ENCODE measurements at places on chromosomes 12 and 14.

GRCh38 chr12:71242511-71242910 is 84.7 kb upstream of the TSPAN8 start:
- H3K27ac ChIP-seq = no peak overlapping the region
- no peak overlapping the region for H3K4me3 ChIP-seq
- H3K4me1 ChIP-seq = no peaks in the 10 kb centered on the region
- H3K27me3 ChIP-seq = no peaks in the 10 kb centered on the region

DNA sequence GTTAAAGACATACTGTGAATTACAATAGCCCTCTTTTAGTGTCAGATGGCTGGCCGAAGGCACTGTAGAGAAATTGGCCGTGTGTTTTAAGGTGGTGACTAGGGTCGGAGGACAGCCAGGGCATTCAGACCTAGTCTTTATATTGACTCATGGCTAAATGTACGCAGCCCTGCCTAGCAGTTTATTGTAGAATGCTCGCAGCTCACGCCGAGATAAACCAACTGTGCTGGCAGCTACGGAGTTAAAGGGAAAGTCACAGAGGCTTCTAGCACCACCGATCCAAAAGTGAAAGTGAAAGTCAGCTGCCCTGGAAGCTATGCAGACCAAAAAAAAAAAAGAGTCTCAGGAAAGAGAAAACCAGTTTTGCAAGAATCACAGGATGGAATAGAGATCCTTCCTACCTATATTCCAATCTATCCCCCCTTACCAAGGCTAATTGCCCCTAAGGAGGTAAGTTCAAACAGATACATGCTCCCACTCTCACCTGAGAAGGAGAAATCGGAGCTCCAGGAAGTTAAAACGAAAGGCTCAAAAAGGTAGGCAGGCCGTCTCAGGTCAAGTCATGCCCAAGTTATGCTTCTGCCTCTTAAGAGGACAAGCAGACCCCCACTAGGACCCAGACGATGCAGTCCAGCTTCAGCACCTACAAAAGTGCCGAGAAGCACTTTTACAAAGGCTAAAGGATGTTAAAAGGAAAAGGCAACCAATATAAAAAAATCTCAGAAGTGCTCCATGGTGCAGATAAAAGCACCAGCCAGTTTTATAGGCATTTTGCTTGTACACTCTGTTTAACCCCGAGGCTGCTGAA is 24.8 kb downstream of the KLRK1 start:
- peak; percentile 56 for DNase-seq
- H3K4me1 ChIP-seq = peaks cover 49% of the 10 kb centered on the region

- H3K36me3 ChIP-seq = peaks cover 50% of the 10 kb centered on the region
- no peaks in the 10 kb centered on the region for H3K27me3 ChIP-seq
- H3K4me3 ChIP-seq = no peak overlapping the region
- no peak for DNase-seq
- H3K27ac ChIP-seq = no peak overlapping the region
Observed at GRCh38 chr12:50732591-50732990, 31.3 kb upstream of the ATF1 start.

- peaks cover 2% of the 10 kb centered on the region for H3K36me3 ChIP-seq
- DNase-seq = no peak
- no peaks in the 10 kb centered on the region for H3K4me1 ChIP-seq
Observed at GRCh38 chr12:20194171-20194570, 174.2 kb upstream of the PDE3A start.

DNA sequence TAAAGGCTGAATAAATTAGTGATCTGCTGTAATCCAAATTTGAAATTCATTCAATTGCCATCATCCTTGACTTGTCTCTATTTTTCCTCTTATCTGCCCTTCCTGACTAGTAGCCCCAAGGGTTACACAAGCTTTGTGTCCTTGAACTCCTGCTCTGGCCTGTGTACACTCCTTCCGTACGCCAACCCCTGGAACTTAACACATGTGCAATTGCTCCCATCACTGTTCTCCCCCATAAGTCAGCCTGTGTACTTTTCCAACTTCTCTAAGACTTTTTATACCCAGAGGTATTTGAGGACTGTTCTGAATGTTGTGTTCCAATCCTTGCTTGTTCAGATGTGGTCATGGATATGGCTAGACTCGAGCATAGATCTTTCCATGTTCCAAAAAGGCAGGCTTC is 171.1 kb upstream of the G2E3 start:
- peaks cover 10% of the 10 kb centered on the region for H3K27me3 ChIP-seq
- H3K4me1 ChIP-seq = no peaks in the 10 kb centered on the region
- no peak overlapping the region for H3K27ac ChIP-seq
- no peaks in the 10 kb centered on the region for H3K36me3 ChIP-seq

GRCh38 chr12:10227648-10228047 is 15.0 kb downstream of the GABARAPL1 start:
- no peaks in the 10 kb centered on the region for H3K27me3 ChIP-seq
- no peak overlapping the region for H3K27ac ChIP-seq
- peaks cover 18% of the 10 kb centered on the region for H3K36me3 ChIP-seq

DNA sequence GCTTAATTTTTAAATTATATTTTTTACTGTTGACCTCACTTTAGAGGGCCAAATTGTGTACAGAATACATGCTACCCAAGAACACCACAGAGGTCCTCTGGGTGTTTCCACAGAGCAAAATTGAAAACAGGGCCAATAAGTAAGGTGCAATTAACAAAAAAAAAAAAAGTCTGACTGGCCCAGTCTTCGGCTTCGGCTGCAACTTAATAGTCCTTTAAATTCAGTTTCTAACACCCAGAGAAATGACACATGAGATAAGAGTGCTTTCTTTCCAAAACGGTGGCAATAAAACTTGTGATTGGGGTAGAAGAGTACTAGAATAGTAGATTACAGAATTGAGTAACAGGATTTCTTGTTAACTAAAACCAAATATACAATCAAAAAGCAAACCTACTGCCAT is 81.3 kb downstream of the MED13L start:
- no peaks in the 10 kb centered on the region for H3K27me3 ChIP-seq
- H3K4me3 ChIP-seq = no peak overlapping the region
- no peak for DNase-seq
- no peak overlapping the region for H3K27ac ChIP-seq

DNA sequence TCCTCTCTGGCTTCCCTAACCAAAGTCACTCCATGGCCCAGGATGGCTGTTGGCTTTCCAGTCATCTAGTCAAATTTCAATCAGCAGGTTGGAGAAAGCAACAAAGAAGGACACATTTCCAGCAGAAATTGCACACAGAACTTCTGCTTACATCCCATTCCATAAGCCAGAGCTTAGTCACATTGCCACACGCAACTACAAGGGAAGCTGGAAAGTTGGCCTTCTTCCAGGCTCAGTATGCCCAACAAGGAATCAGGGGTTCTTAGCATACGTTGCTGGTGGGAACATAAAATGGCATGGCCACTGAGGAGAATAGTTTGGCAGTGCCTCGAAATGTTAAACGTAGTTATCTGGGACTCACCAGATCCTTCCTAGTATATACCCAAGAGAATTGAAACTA is 9.3 kb upstream of the APPL2 start:
- H3K4me3 ChIP-seq = no peak overlapping the region
- peaks cover 2% of the 10 kb centered on the region for H3K36me3 ChIP-seq
- no peaks in the 10 kb centered on the region for H3K4me1 ChIP-seq
- H3K27ac ChIP-seq = no peak overlapping the region
- no peak for DNase-seq

GRCh38 chr14:24038686-24039085 is 13.1 kb upstream of the CARMIL3 start:
- peaks cover 6% of the 10 kb centered on the region for H3K36me3 ChIP-seq
- no peak overlapping the region for H3K27ac ChIP-seq
- peaks cover 11% of the 10 kb centered on the region for H3K27me3 ChIP-seq

- peaks cover 2% of the 10 kb centered on the region for H3K36me3 ChIP-seq
- DNase-seq = no peak
- H3K4me3 ChIP-seq = no peak overlapping the region
Observed at GRCh38 chr12:114938487-114939210, 254.7 kb upstream of the TBX3 start.

DNA sequence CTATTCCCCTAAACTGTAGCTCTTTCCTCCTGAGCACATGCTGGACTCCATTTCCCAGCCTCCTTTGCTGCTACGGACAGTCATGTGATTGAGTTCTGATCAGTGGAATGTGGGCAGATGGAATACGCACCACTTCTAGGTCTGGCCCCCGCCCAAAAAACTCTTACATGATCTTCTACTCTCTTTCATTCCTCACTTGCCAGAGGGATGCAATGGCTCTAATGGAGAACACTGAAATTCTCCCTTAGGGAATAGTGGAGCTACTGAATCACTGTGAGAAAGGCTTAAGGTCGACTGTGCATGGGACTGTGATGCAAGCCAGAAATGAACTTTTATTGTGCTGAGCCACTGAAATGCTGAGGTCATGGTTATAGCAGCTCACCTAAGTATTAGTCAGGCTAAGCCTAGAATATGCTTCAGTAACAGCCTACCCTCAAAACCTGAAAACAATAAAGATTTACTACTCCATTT is 13.0 kb upstream of the TMED2 start:
- H3K4me3 ChIP-seq = no peak overlapping the region
- no peak for DNase-seq
- peak overlapping the region; percentile 32 for H3K27ac ChIP-seq

DNA sequence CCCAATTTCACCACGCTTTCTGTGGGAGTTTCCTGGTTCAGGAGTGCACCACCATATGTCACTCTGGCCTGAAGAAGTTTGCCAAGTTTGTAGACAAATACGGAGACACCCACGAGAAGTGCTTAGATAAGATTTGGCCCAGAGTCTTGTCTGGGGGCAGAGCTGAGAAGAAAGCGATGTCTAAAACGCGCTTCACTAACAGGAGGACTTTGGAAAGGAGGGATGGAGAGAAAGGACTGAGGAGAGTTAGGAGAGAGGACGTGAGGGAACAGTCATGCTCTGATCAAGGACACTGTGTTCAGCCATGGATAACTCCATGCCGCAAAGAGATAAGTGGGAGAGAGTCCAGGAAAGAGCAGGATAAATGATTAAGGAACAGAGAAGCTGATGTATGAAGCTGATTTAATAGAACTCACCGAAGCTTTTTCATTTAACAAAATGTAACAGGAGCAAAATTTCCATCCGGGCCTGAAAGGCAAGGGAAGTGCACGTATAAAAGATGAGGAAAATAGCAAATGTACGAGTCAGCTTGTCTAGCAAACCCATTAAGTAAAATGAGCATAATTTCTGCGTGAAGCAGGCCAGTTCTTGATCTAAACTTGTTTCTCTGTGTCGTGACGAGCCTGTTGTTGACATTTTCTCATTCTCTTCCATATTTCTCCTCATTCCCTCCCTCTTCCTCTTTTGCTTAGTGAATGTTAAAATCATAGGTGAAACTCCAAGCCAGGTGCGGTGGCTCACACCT is 23.4 kb upstream of the MAP3K9 start:
- no peaks in the 10 kb centered on the region for H3K4me1 ChIP-seq
- H3K36me3 ChIP-seq = no peaks in the 10 kb centered on the region
- H3K27ac ChIP-seq = no peak overlapping the region
- no peak for DNase-seq
- H3K4me3 ChIP-seq = no peak overlapping the region
- no peaks in the 10 kb centered on the region for H3K27me3 ChIP-seq

DNA sequence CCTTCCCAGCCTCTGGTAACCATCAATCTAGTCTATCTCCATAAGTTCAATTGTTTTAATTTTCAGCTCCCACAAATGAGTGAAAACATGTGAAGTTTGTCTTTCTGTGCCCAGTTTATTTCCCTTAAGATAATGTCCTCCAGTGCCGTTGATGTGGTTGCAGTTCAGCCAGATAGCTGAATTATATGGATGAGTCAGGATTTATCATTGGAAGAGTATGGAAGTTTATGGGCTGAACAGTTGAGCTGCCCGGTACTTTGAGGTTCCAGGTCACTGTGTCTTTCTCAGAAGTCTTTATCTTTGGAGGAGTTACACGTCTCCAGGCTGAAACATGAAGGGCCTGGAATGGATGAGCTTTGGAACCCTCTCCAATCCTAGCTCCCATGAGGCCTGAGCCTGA is 120.1 kb downstream of the ASCL4 start:
- no peak overlapping the region for H3K27ac ChIP-seq
- no peaks in the 10 kb centered on the region for H3K4me1 ChIP-seq
- DNase-seq = no peak
- H3K27me3 ChIP-seq = peaks cover 38% of the 10 kb centered on the region
- no peak overlapping the region for H3K4me3 ChIP-seq
- no peaks in the 10 kb centered on the region for H3K36me3 ChIP-seq

DNA sequence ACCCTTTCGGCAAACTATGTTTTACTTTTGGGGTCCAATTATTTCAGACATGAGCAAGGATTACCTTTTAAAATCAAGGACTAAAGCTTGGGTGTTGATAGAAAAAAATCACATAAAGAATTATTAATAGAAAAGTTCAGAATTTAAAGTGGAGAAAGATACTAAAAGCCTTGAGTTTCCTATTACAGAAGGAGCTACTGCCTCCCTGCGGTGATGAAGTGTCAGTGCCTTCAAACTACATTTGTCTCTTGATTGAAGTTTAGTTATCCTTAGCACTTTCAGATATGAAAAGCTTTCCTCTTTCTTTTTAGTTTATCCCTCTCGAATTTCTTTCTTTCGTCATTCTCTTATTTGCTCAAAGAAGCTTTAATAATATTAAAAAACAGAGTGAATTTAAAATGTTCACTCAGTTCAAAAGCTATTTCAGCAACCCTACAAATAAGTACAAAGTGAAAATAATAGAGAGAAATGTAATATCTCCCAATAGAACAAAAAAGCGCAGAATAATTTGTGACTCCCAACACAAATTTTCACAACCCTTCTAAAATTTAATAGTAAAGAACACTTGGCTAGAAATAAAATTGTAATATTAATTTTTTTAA is 87.6 kb downstream of the SEC23A start:
- H3K4me1 ChIP-seq = peaks cover 5% of the 10 kb centered on the region
- peaks cover 1% of the 10 kb centered on the region for H3K36me3 ChIP-seq
- no peaks in the 10 kb centered on the region for H3K27me3 ChIP-seq

DNA sequence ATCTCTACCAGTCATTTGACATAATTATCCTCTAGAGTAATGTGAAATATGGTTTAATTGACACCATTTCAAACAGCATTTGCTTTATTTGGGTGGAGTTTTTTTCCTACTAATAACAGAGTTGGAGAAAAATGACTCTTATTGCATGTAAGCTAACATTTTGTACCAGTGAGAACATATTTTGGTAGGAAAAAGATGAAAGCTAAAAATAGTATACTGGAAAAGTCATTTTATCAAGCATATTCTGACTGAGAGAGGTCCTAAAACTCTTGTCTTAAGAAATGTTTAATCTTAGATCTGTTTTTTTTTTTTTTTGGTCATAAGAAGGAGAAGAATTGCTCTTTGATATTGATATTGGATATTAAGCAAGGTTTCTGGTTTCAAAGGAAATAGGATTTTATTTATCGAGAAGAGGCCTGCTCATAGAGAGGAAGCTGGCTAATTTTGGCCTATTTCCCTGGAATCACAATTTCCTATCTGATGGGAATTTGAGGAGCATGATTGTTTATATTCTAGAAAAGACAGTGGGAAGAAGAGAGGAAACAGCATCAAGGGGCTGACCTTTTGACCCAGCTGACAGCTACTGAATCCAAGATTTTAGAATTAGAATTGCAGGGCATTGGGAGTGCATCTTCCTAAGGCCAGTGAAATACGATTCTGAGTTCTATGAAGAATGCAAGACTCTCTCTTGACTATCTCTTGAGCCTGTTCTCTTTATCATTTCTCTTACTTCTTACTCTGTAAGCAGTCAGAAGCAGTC is 19.4 kb downstream of the OTOGL start:
- H3K4me3 ChIP-seq = no peak overlapping the region
- H3K27ac ChIP-seq = no peak overlapping the region
- H3K36me3 ChIP-seq = no peaks in the 10 kb centered on the region
- peaks cover 31% of the 10 kb centered on the region for H3K27me3 ChIP-seq
- no peaks in the 10 kb centered on the region for H3K4me1 ChIP-seq
- DNase-seq = no peak

GRCh38 chr12:42538203-42538602 is 51.3 kb downstream of the PRICKLE1 start:
- H3K27me3 ChIP-seq = peaks cover 9% of the 10 kb centered on the region
- H3K4me1 ChIP-seq = no peaks in the 10 kb centered on the region
- DNase-seq = no peak

- peaks cover 10% of the 10 kb centered on the region for H3K4me1 ChIP-seq
- H3K36me3 ChIP-seq = no peaks in the 10 kb centered on the region
- no peak overlapping the region for H3K27ac ChIP-seq
- H3K4me3 ChIP-seq = no peak overlapping the region
- H3K27me3 ChIP-seq = peaks cover 77% of the 10 kb centered on the region
Observed at GRCh38 chr12:25962932-25963525, 4.5 kb downstream of the RASSF8 start.

All from central memory CD8-positive, alpha-beta T cell (primary cell).